Fibroblast of villous mesenchyme (primary cell): ENCODE measurements at places on chromosomes 11 and 22. TPM values are rescaled to one million over a fixed set of nuclear protein-coding genes. Genes with fewer than 3 reads are reported as not detected.

Gene LRP4
- total RNA-seq: 3.5 and 3.9 TPM in 2 replicates

- no peak for DNase-seq
These were observed 8.6 kb upstream of the GTSE1 start for GRCh38 chr22:46287873-46288751.

DNA sequence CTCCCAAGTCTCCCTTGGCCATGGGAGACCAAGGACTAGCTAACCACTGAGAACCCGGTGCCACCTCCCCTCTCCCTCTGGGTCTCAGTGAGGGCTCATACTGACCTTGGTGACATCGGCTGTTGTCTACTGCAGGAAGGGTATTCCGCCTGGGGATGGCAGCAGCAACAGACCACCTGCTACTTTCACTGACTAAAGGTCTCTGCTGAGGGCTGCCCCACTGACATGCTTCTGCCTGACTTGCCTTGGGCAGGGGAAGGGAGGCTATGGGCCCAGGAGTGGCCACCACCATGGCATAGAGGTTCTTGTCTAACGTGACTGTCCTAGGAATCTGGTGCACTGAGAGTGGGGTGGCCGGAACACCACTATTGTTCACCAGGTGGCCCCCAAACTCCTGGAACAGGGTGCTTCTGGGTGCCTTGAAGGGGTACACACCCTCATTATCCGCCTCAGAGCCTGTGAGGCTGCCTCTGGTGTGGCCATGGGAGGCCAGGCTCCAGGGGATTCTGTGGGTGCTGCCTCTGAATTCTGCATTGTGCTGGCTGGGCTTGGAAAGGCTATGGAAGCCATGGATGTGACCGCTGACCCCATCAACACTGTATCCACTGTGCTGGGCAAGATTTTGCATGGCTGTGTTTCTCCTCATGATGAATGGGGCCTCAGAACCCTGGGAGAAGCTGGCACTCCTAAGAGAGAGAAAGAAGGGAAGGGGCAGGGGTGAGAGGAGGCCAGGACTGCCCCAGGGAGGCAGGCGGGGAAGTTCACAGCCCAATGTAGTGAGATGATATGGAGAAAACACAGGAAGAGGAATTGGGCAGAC lies 38.3 kb downstream of the GAB4 start:
- DNase-seq: no peak

Gene ANO9
- total RNA-seq: not detected in 2 replicates

Gene SLC43A1
- 6.0 and 9.3 TPM in 2 replicates for total RNA-seq

DNA sequence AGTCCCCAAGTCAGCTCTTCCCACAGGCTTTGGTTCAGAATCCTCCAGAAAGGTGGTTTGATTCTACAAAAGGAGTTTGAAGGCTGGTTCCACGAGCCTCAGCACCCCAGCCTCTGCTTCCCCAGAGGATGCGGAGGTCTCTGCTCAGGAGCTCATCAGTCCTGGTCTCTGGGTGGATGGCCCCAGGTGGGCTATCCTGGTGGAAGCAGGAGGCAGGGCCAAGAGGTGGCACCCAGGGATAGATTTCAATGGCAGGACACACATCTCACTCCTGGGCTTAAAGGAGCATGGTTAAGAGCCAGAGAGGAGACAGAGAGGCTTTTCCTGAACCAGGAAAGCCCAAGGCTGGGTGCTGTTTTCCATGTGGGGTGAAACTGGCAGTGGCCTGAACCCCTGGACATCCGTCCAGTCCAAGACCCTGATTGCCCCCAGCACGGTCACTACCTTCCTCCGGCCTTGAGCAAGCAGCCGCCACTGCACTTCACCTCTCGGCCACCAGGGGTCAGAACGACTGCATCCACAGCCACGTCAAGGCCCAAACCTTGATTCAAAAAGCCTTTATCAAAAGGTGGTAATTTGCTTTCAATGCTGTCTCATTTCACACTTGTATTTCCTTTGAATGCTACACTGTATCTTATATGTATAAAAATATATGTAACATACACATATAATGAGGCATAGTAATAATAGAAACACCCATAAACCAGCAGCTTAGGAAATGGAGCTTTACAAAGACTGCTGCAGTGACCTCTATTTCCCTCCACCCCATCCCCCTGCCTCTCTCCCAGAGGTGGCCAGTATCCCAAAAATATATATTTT lies 19.3 kb upstream of the FXYD2 start:
- peak; percentile 70 for DNase-seq

DNA sequence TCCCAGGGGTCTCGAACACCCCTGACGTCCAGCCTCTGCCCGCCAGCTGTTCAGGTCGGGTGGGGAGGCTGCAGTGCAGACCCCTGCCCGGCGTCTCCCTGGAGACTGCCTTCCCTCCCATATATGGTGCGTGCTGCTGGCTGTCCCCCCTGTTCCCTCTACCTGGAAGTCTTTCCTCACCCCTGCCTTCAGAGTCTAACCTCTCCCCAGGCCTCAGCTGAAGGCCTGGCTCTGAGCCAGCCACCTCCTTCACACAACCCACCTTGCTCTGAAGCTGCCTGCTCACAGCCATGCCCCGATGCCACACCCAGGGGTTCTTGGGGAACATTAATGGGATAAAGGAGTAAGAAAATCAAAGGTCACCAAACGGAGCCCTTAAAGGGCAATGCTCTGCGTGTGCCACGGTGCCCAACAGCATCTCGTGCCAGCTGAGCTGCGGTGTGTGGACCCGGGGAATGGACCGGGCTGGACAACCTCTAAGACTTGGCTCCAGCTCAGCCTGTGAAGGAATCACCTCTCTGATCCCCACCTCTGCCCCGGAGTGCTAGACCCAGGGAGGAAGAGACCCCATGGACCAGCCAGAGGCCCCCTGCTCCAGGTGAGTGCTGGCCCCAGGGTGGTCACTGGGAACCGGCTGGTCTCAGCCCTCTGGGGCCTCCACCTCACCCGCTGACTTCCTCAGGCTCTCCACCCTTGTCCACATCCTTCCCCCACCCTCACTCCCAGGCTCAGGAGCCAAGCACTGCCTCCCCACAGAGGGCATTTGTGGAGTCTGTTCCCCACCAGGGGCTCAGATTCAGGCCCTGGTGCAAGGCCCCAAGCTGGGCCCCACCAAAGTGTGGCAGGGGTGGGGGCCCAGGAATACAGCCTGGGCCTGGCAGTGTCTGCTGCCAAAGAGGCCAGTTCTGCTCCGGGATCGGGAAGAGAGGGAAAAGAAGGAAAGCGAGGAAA lies at the start of gene NLRP6:
Gene NLRP6, plus strand, starts transcription at position 407 of the 951 bp plus-strand sequence. Its CDS starts 163 bp downstream, at position 570.
- no peak for DNase-seq
